ENCODE measurements at places on chromosomes 2 and 18.

GRCh38 chr18:72867746-72868584 is at the start of gene NETO1:
TSS of gene NETO1 (minus strand) at chr18:72867987. CDS start at chr18:72867291, 696 bp downstream.
- no peak for DNase-seq

GRCh38 chr18:36328916-36329315 is 31.4 kb downstream of the FHOD3 start:
- no peak for DNase-seq

DNA sequence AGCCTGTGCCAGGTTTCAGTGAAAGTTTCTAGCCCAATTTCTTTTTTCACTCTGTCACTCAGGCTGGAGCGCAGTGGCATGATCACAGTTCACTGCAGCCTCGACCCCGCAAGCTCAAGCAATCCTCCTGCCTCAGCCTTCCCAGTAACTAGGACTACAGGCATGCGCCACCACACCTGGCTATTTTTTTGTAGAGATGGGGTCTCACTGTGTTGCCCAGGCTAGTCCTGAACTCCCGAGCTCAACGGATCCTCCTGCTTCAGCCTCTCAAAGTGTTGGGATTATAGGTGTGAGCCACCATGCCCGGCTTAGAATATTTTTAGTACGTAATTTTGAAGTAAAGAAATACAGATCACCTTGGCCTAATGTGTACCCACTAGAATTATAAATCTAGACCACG is 87.1 kb downstream of the GORASP2 start:
- DNase-seq = no peak

GRCh38 chr2:36664696-36665076 is 31.8 kb upstream of the VIT start:
- DNase-seq = no peak

DNA sequence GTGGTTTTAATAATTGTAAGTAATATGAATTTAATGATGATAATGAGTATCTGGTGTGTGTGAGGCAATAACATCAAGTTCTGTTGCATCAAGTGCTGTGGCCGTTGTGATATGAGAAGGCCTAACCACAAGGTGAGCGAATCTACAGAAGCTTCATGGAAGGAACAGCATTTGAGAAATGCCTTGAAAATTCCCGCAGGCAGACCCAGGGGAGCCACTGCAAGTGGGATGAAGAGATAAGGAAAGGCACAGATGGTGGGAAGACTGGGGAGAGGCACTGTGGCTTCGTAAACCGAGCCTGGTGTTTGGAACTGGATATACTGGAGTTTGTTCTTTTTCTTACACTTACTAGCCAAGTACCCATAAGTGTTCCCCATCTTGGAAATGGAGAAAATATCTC is 357.5 kb downstream of the PTPRM start:
- no peak for DNase-seq

Measured in activated CD4-positive, alpha-beta T cell treated with anti-CD3 and anti-CD28 coated beads, Interleukin-2, amount 50 U/mL, for 24 hours (primary cell).